ENCODE measurements at places on chromosomes 11 and 22.

GRCh38 chr11:68263444-68264035, 8.2 kb downstream of the C11orf24 start:
- no peak for DNase-seq

- no peak for DNase-seq
Measured at GRCh38 chr11:9263840-9264315, 1.3 kb downstream of the DENND5A start.

DNA sequence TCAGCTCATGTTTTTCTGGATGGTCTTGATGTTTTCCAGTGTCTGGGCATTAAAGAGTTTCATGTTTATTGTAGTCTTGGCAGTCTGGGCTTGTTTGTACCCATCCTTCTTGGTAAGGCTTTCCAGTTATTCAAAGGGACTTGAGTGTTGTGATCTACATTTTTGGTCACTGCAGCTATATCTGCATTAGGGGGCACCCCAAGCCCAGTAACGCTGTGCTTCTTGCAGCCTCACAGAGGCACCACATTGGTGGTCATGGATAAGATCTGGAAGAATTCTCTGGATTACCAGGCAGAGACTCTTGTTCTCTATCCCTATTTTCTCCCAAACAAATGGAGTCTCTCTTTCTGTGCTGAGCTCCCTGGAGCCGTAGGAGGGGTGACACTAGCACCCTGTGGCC, 451.5 kb upstream of the FAT3 start:
- no peak for DNase-seq

DNA sequence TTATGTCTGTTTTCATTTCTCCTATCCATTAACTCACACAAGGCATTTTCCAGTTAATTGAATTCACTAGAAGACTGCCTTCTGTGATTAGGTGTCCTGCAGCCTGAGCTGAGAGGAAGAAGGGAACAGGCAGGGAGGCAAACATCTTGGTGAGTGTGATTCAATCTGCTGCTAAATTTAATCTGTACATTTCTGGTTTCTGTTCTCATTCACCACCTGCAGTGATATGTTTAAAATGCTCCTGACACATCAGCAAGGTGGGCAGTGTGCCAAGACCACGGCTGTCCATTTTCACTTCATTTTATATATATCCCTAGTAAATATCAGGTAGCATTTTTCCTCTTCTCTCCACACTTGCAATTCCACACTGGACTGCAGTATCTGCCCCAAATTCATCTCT, 416.5 kb downstream of the TMEM135 start:
- DNase-seq = no peak

GRCh38 chr22:45210991-45211390, 29.7 kb downstream of the KIAA0930 start:
- no peak for DNase-seq

DNA sequence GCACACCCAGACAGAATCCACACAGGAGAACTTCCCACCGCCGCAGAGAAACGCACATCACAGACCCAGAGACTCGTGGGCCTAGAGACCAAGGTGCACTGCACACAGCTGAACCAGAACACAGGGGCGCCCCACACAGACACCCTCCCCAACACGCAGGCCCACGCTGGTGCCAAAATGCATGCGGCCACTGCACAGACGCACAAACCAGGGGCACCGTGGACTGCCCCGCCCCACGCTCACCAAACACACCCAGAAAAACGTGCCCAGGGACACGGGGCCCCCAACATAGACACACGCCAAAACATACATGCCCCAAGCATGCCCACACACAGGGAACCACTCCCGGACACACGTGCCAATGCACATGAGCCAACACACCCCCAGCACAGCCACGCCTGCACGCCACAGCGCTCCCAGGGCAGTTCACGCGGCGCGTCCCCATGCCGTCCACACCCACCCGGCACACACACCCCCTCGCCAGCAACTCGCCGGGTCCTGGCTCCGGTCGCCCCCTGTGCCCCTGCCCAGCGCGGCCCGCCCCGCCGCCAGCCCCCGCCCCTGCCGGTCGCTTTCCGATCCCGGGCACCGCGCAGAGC, 7.8 kb downstream of the ELFN2 start:
- no peak for DNase-seq

DNA sequence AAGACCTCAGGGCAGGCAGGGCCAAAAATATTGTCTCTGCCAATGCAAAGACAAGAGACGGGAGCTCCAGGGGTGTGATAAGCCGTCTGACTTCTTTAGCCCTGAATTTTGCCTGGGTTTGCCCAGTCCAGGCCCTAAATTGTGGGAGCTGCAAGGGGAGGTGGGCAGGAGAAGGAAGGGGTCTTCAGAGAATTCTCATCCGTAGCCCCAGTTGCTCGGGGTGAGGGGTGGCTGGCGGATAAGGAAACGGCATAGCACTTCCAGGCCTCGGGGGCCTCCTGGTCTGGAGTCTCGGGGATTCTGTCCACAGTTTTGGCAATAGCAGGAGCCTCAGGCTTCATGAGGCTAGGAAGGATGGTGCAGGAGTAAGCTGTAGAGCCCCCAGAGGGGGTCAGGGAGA, 7.4 kb downstream of the CD5 start:
- DNase-seq = no peak

- no peak for DNase-seq
Measured at GRCh38 chr22:35322126-35322525, 22.4 kb downstream of the TOM1 start.

- DNase-seq = no peak
Measured at GRCh38 chr11:102252339-102252891, 64.9 kb upstream of the BIRC3 start.

- DNase-seq = no peak
Measured at GRCh38 chr11:113568566-113568965, 93.4 kb upstream of the DRD2 start.

DNA sequence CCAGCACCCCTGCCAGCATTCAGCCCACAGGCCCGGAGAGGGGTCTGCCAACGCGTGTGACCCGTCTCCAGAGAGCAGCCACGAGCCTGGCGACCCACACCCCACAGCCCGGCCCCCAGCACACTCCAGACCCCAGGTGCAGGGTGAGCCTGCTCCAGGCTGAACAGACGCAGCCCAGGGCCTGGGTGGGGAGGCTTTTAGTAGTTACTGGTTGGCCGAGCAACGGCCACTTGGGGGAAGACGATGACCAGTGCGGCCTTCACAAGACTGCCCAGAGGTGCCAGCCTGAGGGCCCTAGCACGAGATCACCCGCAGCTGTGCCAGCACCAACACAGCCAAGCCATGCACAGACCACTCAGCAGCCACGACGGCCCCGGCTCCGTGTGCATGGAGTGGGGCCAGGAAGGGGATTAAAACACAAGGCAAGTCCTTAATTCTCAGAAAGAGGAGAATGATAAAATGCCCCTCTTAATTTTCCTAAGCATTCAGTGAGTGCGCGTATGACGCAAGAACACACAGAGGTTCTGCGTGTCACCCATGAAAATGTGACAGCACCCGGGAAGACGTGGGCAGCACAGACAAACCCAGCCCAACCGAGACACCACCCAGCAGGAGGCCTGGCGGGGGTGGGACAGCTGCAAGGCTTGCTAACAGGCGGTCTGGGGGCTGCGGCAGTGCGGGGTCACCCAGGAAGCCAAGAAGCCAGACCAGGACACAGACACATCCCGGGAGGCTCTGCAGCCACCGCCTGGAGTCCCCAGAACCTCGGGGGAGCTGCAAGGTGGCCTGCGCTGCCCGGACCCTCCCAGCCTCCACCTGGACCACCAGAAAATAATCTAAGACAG, 47.6 kb downstream of the BRD1 start:
- no peak for DNase-seq

GRCh38 chr22:50526834-50527801, 1.7 kb upstream of the SCO2 start:
- DNase-seq = peak; percentile 74

DNA sequence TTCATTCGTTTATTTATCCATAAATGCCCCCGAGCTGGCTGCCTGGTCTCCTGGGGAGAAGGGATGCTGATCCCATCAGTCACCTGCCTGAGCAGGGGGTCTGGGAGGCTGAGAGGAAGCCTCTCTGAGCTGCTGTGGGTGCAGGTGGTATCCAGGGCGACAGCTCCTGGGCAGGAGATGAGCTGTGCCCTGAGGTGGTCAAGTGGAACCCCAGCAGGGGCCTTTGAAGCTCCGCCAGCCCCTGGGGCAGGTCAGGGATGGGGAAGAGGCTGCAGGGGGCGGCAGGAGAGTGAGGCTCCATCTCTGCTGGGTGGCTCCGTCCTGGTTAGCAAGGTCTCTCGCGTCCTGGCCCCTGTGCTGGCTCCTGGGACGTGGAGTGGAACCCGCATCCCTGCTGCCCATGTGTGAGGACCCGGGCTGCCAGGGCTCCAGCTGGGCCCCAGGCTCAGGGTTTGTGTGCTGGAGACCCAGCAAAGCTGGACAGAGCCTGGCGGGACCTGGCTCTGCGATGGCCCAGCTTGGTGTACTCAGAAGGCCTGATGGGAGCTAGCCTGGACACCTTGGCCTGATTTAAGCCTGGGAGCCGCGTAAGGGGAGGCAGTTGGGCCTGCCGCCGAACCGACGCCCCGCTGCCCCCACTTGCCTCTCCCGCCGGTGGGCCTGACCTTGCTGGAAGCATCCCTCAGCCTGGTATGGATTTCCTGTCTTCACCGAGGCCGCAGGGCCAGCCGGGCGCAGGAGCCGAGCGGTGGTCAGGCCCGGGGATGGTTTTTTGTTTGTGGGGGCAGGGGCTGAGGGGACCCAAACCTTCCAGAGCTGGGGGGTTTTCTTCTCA, 44.5 kb downstream of the RTN4R start:
- no peak for DNase-seq

- DNase-seq = peak; percentile 76
Measured at GRCh38 chr11:61429346-61429690, 457 bp downstream of the CPSF7 start.

DNA sequence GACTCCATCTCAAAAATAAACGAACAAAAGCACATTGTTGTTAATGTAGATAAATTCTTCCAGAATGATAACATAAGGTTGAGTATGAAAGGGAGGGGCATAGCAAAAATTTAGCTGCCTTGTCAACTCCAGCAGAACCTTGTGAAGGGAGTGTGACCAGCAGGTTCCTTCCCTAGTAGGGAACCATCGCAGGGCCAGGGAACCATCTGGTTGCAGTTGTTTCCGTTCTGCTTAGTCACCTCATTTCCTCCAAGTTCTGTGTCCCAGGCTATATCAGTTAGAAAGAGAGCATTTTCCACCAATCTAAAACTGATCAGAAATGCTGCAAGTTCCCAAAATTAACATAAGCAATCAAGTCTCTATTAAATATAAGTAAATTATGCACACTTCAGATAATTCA, 126.7 kb upstream of the BLID start:
- no peak for DNase-seq

DNA sequence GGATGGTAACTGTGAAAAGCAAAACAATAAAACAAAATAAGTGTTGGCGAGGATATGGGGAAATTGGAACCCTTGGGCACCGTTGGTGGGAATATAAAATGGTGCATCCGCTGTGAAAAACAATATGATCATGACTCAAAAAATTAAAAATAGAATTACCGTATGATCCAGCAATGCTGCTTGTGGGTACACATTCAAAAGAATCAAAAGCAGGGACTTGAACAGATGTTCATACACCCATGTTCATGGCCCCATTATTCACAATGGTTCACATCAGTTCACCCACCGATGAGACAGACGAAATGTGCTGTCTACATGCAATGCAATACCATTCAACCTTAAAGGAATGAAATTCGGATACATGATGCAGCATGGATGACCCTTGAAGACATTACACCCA, 1.2 kb upstream of the DERL3 start:
- DNase-seq = no peak

DNA sequence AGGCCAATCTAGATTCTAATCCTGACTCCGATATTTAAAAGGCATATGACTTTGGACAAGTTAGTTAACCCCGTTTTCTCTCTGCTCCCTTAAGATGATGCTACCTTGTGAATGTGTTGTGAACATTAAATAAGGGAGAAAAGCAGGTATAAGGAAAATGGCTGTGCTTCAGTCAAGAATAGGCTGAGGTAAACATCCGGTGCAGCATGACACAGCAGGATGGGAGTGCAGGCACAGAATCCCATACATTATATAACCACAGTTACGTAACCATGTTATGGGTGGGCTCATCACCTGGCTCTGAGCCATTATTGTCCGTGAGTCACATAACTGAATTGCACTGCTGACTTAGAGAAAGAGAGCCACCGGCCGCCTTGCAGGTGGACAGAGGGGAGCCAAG, 382.2 kb upstream of the ANO5 start:
- no peak for DNase-seq

DNA sequence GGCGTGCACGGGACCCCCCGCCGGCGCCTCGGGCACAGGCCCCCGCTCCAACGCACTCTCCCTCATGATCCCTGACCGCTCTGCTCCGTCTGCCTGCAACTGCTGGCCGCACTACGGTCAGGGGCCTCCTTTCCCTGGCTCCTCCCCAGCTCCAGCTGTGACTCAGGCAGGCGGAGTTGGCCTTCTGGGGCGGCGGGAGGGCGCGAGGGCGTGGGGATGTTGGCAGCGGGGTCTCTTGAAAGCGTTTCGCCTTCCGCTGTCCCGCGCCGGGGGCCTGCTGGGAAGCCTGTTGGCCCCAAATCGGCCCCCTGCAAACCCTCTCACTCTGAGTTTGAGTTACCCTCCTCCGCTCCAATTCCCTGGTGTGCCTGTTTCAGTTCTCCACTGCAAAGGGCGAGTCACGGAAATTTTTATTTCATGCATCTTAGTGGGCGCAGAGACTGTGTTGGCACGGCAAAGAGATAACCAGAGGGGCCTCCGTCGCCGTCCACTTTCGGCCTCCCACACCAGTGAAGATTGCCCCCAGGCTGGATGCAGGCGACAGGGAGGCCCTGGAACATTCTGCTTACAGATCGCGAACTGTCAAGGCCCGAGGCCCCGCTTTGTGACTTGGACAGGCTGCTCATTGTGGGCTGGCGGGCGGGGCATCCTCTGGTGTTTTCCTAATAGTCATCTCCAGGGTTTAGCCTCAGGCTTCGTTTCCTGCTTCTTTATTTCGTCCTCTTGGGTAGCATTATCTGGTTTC, at the start of gene CAVIN3:
TSS of gene CAVIN3 (minus strand) at position 91 of the 745 bp plus-strand sequence. CDS start at position 66, 25 bp downstream.
- peak; percentile 92 for DNase-seq

GRCh38 chr11:64170419-64170818, 4.5 kb upstream of the MACROD1 start:
- DNase-seq = no peak

DNA sequence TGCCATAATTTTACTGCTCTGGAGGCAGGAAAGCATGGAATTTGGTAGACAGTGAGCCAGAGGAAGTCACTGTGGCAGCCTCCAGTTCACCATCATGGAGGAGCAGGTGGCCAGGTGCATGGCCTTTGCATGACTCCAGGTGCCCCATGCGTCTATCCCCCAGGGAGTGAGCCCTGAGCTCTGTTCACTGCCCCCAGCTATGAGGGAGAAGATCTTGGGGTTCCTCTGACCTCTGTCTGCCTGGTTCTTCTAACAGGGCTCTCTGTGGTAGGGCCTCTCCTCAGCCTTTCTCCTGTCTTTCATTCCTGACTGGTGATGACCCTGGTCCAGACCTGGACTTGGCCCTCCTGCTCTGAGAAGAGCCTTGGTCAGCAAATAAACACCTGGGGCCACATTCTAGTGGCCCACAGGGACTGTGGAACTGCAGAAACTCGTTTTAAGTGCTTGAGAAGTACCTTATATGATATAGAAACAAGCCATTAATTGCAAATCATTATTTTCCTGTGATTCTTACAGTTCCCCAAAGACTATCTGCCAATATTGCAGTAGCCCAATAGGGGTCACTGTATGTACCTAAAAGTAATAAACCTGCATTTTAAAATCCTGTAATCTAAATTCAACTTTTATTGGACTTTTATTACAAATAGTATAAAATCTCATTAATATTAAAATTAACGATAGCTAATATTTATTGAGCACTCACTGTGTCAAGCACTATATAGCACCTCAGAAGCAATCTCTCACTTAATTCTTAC, 120.0 kb upstream of the SYT13 start:
- no peak for DNase-seq

All from left cardiac atrium (tissue), 4 donors.